Heart left ventricle (tissue), 16 donors: ENCODE measurements at places on chromosomes 4 and X.

GRCh38 chr4:124018383-124019317, 622.1 kb downstream of the SPRY1 start:
- DNase-seq = peak; percentile 70

GRCh38 chr4:23038626-23039491, 346.1 kb downstream of the GBA3 start:
- no peak for DNase-seq

DNA sequence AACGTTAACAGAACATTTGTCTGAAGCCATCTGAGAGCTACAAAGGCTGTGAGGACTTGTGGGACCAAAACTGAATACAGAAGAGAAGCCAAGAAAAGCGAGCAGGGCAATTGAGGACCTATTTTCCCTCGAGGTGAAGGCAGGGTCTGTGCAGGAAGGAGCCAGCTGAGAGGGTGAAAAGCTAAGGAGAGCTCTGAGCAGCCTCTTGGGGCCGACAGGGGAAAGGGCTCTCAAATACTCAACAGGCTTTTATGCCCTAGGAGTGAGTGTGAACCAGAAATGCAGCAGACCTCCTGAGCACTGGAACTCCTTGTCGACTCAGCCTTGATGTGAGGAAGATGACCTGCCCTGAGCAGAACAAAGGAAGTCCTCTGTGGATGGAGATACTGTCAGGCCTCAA, 54.2 kb downstream of the C4orf50 start:
- DNase-seq = no peak

- DNase-seq = no peak
Measured at GRCh38 chr4:150149381-150149780, 71.1 kb downstream of the DCLK2 start.

GRCh38 chr4:140969296-140969695, 164.0 kb downstream of the RNF150 start:
- DNase-seq = no peak

DNA sequence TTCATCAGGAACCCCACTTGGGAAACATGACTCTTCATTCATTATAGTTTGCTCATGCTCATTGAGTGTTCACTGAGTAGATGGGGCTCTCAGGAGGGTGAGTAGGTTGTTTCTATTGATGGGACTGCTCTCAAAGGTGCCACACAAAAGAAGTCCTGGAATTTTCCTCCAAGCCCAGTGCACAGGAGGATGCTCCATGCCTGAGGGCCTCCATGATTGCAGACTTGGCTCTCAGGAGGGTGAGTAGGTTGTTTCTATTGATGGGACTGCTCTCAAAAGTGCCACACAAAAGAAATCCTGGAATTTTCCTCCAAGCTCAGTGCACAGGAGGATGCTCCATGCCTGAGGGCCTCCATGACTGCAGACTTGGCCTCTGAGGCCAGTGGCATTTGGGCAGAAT, 108.5 kb downstream of the ZNF674 start:
- DNase-seq = no peak

GRCh38 chr4:52645300-52645699, 13.8 kb downstream of the USP46 start:
- no peak for DNase-seq

GRCh38 chrX:44012484-44013096, 39.4 kb upstream of the NDP start:
- DNase-seq = peak; percentile 20

DNA sequence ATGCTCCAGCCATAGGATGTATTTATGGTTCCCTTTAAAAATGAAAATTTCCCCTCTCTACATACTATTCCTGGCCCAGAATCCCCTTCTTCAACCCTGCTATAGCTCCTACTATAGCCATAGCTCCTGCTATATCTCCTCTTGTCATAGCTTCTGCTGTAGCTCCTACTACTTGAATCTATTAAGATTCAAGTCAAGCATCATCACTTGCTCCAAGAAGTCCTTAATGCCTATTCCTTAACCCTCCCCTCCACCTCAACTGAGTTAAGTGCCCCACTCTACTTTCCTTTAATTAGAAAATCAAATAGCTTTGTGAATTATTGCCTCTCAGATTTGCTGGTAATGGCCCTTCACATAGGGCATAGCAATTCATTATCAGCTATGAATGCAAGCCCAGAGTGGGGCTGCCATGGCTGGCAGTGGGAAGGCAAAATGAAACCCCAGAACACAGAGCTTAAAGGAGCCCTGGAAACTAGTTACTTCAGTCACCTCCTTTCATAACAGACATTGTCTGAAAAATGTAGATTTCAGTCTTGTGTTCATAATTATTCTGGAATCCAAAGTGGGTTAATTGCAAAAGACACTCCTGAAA, 15.4 kb downstream of the OCIAD2 start:
- DNase-seq = no peak

GRCh38 chr4:183306811-183307210, 13.3 kb downstream of the CLDN22 start:
- DNase-seq = no peak

DNA sequence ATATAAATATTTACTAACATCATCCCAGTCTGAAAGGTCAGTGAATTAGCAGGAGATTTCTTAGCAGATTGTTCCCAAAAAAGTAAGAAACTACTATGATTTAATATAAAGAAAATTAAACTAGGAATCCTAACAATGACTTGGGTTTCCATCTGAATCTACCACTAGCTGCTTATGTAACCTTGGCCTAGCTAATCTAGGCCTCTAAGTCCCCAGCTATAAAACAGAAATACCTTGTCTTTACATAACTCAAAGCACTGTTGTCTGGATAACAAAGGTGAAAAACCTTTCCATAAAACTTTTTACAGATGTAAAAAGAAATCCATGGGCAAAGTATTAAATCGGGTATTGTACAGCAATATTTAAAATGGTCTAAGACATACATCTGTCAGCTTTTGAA, 3.0 kb downstream of the FBXL5 start:
- DNase-seq = no peak

DNA sequence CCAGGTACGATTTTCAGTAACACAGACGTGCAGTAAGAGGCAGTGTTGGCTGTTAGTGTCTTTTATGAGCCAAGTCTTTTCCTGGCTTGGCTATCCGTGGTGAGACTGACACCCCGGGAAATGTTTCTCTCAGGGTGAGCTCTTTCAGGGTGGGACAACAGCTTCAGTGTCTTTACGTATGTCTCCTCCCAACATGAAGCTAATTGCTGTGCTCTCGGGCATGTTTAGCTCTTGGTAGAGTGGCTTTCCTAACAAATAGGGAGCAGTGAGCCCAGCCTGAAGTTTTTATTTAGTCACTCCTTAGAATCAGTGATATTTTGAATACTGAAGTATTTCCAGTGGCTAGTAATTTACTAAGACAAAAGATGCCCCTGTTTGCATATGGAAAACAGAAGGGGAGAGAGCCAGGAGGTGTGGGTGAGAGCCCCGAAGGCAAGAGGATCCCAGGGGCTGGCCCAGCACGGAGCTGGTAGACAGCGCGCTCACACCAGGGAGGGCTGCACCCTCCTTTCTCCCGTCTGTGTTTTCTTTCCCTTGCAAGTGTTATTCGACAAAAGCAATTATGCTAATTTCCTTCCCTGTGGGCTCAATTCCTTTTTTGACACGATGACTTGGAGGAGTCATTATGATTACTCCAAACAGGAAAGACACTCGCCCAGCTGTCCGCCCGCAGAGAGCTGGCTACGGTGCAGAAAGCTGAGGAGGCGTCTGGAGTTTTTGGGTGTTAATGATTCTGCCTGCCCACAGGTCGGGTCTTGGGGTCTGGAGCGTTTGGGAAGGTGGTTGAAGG, 47.7 kb downstream of the PDGFRA start:
- DNase-seq = peak; percentile 28

DNA sequence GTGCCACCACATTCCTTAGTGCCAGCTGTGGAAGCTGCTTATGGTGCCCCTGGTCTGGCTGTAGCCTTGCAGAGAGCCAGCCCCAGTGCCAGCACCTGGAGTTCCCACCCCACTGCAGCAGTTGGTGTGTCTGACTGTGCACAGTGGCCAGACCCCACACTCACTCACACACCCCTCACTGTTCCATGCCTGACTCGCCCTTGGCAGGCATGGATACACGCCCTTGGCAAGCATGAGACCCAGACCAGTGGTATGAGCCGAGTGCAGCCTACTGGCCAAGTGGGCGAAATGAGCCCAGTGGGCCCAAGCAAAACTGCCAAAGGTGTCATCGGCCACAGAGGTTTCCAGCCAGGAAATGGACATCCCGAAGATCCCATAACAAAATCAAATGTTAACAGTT, 27.4 kb downstream of the NAA11 start:
- DNase-seq = no peak
